Smooth muscle cell of trachea (primary cell): ENCODE measurements at places on chromosomes 2 and 18. TPM values are rescaled to one million over a fixed set of nuclear protein-coding genes. Genes with fewer than 3 reads are reported as not detected.

Gene NOSTRIN
- total RNA-seq, result 0.33 and 0.58 TPM in 2 replicates

Gene RNF152
- total RNA-seq, result 9.2 and 14.7 TPM in 2 replicates

Gene ESPNL
- 2.3 and 9.8 TPM in 2 replicates for total RNA-seq

Gene GPR39
- 1.3 and 3.3 TPM in 2 replicates for total RNA-seq

Gene GBX2
- not detected in 2 replicates for total RNA-seq

Gene PJVK
- total RNA-seq, result 2.0 and 2.5 TPM in 2 replicates

Gene ABCB11
- total RNA-seq, result under 0.01 TPM in 1 of 2 replicates, not detected in the other

Gene TCF23
- not detected in 2 replicates for total RNA-seq

Gene MRO
- total RNA-seq, result under 0.01 TPM in 1 of 2 replicates, not detected in the other

Gene MALL
- 39.9 and 41.2 TPM in 2 replicates for total RNA-seq
